Stimulated activated CD8-positive, alpha-beta memory T cell treated with anti-CD3 and anti-CD28 coated beads, Interleukin-2, amount 100 ng/mL, for 1 hour (primary cell): ENCODE measurements at places on chromosomes 16 and 17.

- DNase-seq, result no peak
These were observed 16.4 kb upstream of the TMED6 start for GRCh38 chr16:69367980-69368379.

DNA sequence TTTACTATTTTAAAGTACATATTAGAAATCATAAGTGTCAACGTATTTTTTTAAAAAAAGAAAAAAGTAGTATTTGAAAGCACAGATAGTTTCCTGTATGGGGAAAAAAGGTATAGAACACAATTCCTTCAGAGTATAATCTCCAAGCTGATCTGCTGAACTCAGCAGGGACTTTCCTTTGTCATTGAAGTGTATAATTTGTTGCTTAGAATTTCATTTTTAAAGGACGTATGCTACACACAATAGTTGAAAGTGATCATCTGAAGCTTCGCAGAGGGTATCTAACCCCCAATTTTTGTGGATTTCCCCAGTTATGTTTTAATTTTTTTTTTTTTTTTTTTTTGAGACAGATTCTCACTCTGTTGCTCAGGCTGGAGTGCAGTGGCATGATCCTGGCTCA lies 20.2 kb upstream of the MAPT start:
- DNase-seq, result no peak

DNA sequence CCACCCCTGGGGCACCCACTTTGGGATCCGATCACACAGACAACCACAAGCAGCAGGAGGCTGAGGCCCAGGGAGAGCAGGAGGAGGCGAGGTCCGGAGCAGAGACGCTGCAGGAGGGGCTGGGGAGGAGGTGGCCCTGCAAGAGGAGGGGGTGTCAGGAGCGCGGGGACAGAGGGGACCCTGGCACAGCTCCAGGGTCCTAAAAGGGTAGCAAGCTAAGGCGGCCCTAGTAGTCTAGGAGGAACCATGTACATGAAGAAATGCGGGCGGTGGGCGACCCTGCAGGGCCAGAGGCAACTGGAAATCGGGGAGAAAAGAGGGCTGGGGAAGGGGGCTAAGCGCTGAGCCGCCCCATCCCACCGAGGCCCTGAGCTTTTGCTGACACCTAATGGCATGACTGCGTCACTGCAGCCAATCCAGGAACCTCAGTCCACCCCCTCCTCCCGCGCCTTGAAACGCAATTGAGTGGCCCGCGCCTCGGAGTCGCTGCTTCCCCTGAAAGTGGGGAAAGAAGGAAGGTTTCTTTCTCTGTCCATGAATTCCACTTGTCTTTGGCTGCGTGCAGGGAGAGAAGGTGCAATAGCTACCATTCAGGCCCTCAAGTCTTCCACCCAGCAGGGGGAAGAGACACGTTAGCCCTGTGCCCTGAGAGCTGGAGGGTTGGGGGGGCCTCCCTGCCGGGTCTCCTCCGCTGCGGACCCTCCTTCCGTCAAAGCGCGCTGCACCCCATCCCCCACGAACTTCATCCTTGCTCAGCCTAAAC lies 1.8 kb downstream of the ASGR1 start:
- peak; percentile 17 for DNase-seq

DNA sequence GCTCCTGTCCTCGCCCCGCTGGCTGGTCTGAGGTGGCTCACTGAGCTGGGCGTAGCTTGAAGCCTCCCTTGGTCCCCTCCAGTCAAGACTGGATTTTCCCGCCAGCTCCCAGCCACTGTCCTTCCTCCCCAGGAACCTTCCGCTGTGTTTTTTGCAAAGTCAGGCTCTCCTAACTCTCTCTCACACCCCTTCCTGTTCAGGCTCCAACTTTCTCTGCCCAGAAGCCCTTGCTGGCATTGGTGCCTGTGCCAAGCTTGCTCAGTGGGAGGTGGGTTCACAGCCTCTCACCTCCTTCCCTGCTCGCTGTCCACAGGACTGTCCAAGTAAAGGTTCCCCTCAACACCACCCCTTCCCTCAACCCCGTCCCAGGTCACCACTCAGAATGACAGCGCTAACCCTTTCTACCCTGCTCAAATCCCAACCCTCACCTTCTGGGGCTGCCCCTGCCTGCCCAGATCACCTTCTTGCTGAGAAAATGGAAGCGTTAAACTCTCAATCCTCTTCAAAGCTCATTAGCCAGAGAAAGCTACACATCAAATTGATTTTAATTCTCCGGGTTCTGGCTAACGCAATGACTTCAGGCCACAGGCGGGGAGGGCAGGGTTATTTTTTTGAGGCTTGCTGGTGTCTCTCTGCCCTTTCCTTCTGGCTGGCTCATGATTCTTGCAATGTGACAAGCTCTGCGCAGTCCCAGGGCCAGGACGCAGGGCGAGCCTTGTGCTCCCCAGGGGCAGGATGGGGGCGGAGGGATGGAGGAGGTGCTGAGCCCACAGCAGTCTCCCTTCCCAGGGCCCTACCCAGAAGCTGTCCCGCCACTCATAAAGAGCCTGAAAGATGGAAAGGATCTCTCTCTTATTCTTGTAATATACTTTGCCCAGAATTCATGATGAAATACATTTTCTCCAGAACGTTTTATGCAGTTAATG lies 357.2 kb upstream of the TNRC6C start:
- DNase-seq, result no peak

- DNase-seq, result no peak
These were observed 2.6 kb upstream of the SOX15 start for GRCh38 chr17:7592422-7593021.

DNA sequence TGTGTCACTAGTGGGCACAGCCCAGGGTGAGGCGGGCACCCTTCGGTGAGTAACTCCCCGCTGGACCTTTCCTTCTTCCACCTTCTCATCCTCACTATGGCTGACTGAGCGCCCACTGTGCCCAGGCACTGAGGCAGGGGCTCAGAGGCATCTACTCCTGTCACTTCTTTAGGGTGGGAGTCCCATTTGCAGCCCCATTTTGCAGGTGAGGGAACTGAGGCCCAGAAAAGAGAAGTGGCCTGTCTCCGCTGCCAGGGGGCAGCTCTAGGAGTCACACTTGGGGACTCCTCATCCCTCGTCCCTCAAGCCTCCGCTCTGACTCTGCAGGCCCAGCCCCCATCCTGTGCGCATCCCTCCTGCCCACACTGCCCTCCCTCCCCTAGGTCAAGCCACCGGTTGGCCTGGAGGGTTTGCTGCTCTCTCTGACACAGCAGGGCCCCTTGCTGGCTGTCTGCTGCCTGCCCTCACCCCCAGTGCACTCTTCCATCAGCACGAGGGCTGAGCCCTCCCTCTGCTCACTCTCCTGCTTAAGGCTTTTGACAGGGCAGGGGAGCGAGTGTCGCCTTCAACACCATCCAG lies 62.4 kb downstream of the CNGB1 start:
- DNase-seq, result no peak

DNA sequence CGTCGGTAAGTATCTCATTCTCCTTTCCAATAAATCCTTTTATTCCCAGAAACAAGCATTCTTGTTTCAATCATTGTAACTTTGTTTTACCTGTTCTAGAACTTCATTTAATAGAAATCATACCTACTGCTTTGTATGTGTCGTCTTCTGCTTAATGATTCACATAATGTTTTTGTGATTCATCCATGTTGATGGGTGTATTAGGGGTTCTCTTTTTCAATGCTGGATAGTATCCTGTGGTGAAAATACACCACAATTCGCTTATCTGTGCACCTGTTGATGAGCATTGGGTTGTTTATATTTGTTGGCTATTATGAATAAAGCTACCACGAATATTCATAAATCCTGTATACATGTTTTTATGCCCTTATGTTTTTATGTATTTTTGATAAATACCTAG lies 703.2 kb downstream of the MAF start:
- no peak for DNase-seq

DNA sequence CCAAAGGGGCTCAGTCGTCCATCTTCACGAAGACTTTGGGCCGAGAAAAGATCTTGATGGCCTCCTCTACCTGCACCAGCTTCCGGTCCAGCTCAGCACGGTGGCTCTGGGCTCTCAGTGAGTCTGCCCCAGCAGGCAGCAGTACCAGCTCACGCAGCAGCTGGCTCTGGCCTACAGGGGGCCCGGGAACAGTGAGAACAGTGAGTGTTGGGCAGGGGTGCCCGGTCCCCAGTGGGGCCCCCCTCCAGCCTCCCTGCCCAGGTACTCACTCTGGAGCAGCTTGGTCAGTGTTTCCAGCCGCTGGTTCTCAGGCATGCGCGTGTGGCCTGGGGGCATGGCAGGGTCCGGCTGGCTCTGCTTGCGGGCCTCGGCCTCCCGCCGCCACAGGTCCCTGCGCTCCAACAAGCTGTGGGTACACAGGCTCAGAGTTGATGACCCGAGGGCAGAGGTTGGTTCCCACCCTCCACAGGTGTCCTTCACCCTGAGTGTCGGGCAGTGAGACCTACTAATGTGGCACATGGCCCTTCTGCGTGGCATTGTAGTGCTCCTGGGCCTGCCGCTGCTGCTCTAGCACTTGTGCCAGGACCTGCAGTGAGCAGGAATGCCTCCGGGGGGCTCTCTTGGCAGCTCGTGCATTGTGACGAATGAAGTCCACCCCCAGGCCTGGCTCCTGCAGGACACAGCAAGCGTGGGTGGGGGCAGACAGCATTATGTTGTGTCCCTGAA lies 2.6 kb downstream of the PARD6A start:
- no peak for DNase-seq

- no peak for DNase-seq
These were observed 111.8 kb upstream of the NUDT7 start for GRCh38 chr16:77610496-77610895.

DNA sequence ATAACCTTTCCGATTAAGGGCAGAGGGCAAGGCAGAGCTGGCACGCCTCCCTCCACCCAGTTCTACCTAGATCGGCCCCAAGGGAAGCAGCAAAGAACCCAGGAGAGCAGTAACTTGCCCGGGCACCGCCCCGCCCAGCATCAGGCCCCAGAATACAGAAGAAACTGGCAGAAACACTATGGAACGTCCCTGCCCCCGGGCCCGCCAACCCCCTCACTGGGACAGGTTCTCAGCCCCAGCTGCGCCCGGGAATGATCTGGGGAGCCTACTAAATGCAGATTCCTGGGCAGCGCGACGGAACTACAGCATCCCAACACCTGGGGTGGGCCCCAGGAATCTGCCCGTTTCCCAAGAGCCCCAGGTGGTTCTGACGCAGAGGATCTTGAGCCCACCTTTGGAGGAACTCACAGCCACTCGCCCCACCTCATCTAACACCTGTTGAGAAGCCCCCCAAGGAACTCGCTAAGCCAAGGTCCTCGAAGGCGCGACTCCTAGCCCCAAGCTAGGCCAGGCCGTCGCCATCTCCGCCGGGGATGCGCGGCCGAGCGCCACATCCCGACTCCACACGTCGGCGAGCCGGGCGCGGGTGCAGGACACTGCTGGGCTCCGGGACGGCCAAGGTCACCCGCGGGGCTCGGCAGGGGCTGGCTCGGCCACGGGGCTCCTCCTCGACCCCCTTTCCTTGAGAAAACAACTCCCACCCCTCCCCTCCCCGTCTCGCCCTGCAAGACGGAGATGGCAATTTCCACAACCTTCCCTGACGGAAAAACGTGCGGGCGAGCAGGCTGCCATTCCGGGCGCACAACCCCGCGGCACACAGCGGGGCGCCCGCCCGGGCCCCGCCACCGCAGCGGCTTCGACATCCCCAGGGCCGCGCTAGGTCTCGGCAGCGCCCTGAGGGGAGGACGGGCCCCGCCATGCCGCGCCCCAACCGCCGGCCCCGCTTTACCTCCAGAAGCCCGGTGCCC lies 913 bp downstream of the CDIP1 start:
- DNase-seq, result no peak

- no peak for DNase-seq
These were observed 207.6 kb downstream of the NPIPB11 start for GRCh38 chr16:29198731-29199521.

DNA sequence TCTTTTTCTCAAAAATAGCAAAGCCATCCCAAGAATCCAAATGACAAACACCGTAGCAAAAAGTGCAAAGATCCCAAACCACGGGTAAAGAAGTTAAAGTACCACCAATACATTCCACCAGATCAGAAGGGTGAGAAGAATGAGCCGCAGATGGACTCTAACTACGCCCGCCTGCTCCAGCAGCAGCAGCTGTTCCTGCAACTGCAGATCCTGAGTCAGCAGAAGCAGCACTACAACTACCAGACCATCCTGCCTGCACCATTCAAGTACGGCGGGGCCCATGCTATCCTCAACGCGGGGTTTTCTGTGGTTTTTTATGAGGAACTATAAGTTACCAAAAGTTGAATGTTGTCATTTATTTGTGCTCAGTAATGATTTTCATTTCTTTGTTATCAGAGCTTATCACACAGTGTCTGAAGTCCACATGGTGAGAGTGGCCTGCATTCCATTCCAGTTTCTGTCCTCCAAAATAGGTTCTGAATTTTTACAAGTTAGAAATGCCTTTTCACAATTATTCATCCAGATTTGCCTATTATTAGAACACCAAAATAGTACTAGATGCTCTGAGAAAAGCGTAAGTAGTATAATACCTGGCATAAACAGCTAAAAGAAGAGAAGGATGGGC lies 169.2 kb downstream of the MRTFB start:
- DNase-seq, result no peak
